Right ventricle myocardium inferior (tissue), 1 donor: ENCODE measurements at places on chromosomes 13 and 19. TPM values are rescaled to one million over a fixed set of nuclear protein-coding genes. Genes with fewer than 3 reads are reported as not detected.

KIR2DL4 gene
- not detected for total RNA-seq

CRLF1 gene
- total RNA-seq = 35.7 TPM

CADM4 gene
- total RNA-seq = 9.7 TPM

GGN gene
- total RNA-seq = not detected

KLK3 gene
- total RNA-seq = not detected

LSR gene
- 6.8 TPM for total RNA-seq

GRCh38 chr13:21328201-21328600, 130.9 kb downstream of the ZDHHC20 start:
- DNase-seq = no peak

GRCh38 chr19:1315470-1316166, 29.9 kb downstream of the EFNA2 start:
- peak; percentile 79 for DNase-seq

DNA sequence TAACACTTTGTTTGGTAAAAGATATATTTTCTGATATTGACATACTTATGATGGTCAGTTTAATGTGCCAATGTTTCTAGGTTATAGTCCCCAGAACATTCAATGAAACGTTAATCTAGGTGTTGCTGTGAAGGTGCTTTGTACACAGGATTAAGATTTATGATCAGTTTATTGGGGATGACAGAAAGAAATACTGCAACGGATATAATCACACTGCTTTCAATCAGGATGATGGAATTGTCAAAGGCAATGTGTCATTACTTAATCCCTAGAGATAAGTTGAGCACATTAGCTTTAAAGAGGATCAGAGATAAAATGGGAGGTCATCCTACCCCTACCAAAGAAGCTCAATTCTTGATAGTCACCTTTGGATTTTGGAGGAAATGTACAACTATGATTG, 12.4 kb upstream of the SIGLEC12 start:
- no peak for DNase-seq

GRCh38 chr19:1066748-1067340, at the start of gene ARHGAP45:
TSS of gene ARHGAP45 (plus strand) at chr19:1067167. CDS start at chr19:1067406, 239 bp downstream.
- peak; percentile 67 for DNase-seq

DNA sequence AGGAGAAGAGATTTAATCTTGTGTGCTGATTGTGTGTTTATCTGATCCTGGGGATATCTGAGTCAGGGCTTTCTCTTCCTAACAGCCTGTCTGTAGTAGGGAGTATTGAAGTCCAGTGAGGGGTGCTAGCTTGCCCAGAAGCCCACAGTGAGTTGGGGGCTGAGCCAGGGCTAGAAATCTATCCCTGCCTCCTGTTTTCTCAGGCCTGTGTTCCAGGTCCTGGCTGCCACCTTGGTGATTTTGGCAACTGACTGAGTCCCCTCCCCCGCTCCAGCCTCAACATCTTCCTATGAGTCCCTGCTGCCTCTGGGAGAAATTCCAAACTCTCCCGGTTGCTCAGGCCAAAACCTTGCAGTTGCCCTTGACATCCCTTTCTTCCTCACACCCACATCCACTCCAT, 7.7 kb upstream of the NOVA2 start:
- DNase-seq = no peak

GRCh38 chr19:58097781-58098681, at the start of gene ZSCAN18:
TSS of gene ZSCAN18 (minus strand) at chr19:58098231. CDS start at chr19:58090267, 7,964 bp downstream.
- DNase-seq = peak; percentile 99

- no peak for DNase-seq
Observed at GRCh38 chr13:33543631-33544265, 258.2 kb upstream of the STARD13 start.

DNA sequence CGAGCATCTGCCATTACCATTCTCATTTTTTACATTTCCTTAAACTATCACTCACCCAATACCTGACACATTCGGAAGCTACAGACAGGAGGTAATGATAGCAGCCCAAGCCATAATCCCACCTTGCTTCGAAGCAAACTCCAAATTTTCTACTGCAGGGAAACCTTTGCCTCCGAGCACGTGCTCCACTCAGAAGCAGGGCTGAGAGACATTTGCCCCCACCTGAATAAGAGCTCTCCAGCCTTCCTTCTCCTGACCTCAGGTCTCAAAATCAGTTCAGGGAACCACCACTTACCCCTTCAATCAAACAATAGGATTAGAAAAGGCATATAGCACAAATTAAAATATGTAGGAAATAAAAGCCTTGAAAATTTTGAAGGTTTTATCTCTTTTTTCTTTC, 2.3 kb upstream of the DACH1 start:
- no peak for DNase-seq

- no peak for DNase-seq
Observed at GRCh38 chr13:41462427-41462826, 5.1 kb downstream of the RGCC start.

GRCh38 chr13:108962654-108963053, 333.2 kb downstream of the MYO16 start:
- DNase-seq = no peak

GRCh38 chr19:38891771-38892170, 7.6 kb downstream of the SIRT2 start:
- no peak for DNase-seq

DNA sequence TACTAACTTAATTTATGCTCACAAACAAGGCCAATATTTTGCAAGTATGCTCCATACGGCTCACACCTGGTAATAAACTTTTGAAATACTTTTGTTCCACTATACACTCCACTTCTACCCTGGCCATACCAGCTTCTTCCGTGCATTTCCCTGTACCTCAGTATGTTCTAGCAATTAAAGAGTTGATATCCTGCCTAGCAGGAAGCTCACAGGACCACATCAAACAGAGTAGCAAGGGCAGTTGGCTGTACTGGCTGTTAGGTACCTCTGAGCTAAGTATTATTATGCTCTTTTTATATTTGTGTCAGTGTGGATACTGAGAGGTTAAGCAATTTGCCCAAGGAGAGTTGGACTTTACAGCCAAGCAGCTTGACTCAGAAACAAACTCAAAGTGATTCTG, 257.7 kb downstream of the SLITRK6 start:
- DNase-seq = no peak

- DNase-seq = no peak
Observed at GRCh38 chr19:8042900-8043299, 9.7 kb upstream of the CCL25 start.

- DNase-seq = no peak
Observed at GRCh38 chr13:50892210-50892944, 17.2 kb upstream of the RNASEH2B start.

DNA sequence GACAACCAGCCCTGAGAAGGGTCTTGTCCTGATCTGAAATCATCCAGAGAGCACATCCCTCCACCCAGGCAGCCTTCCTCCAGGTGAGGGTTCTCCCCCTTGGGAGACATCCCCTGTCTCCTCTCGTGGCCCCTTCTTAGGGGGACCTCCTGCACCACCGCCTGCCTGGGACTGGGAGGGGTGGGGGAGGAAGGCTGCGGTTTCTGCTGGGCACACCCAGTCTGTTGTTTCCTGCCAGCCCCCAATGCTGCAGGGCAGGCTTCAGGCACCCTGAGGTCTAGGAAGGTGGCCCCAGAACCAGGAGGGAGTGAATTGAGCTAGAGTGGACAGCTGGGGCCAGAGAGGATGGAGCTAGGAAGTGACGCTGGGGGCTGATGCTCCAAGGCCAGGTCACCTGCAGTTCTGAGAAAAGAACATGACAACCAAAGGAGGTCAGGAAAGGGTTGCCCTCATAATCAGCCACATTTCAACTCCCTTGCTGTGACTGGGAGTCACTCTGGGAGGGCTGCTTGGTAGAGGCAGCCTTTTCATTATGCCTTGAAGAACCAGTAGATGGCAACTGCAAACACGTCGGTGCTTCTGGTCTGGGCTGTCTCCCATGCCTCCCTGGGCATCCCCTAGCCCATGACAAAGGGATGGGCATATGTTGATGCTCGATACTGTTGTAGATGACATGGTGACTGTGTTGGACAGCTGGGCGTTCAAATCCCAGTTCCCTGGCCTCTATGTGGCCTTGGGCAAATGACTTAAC, 1.4 kb downstream of the ARHGEF18 start:
- no peak for DNase-seq

DNA sequence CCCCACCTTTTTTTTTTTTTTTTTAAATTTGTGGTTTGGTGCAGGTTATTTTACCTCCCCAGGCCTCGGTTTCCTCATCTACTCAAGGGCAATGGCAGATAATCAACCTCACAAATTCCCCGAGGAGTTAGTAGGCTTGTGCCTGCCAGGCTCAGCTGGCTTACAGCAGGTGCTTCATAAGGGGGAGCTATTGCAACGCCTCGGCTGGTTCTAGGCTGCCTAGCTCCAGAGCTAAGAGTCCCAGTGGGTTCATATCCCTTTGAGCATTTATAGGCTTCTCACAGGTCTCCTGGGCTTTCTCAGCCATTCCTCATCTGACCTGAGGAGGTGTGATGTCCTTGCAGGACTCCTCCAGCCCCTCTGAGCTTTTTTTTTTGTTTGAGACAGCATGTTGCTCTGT, 10.6 kb downstream of the BCKDHA start:
- DNase-seq = no peak

GRCh38 chr19:51552996-51553725, 17.9 kb upstream of the ZNF175 start:
- DNase-seq = peak; percentile 81

DNA sequence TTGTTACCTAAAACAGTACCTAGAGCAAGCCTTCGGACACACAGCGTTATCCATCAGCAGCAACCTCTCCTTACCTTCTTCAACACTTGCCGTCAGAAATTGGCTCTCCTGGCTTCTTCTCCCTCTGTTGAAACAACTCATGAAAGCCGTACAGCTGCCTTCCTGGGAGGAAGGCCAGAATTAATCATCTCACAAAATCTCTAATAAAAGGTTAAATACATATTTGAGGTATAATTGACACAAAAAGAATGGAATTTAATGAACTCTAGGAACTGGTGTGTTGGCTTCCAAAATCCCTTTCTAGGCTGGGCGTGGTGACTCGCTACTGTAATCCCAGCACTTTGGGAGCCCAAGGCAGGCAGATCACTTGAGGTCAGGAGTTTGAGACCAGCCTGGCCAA, 37.3 kb upstream of the GTF2F2 start:
- DNase-seq = no peak

GRCh38 chr19:37855098-37855497, 51.3 kb downstream of the WDR87 start:
- no peak for DNase-seq

- peak; percentile 42 for DNase-seq
Observed at GRCh38 chr19:8307400-8307964, 676 bp downstream of the CD320 start.

DNA sequence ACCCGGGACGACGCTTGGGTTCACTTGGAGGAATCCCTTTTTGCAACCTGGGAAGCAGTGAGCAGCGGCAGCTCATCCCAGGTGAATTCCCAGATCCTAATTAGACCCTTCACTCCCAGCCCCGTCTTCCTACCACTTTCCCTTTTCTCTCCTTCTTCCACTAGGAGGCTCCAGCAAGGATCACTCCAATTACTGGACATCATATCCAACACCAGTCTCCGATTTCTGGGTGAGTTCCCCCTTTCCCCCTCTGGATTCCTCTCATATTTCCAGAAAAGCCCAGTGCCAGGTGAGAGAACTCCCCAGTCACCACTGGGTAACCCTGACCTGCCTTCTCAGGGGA, 17.1 kb upstream of the ZSCAN4 start:
- DNase-seq = no peak

GRCh38 chr13:40600149-40600751, 66.2 kb downstream of the FOXO1 start:
- no peak for DNase-seq

- no peak for DNase-seq
Observed at GRCh38 chr13:107020393-107020792, 452.5 kb upstream of the ARGLU1 start.

GRCh38 chr13:94708031-94708859, 4.1 kb downstream of the SOX21 start:
- DNase-seq = no peak
